LHCN-M2 (cell line): ENCODE measurements at places on chromosomes 7 and 10. TPM values are rescaled to one million over a fixed set of nuclear protein-coding genes. Genes with fewer than 3 reads are reported as not detected.

GRCh38 chr10:75401569-75402485, at the start of gene ZNF503:
Gene ZNF503, minus strand, starts transcription at chr10:75401764. Its CDS starts 345 bp downstream, at chr10:75401419.
- peak; percentile 96 for DNase-seq

- no peak for DNase-seq
Observed at GRCh38 chr10:34514290-34514689, 300.8 kb downstream of the PARD3 start.

GRCh38 chr10:104816501-104816900, 175.4 kb downstream of the SORCS3 start:
- no peak for DNase-seq

DNA sequence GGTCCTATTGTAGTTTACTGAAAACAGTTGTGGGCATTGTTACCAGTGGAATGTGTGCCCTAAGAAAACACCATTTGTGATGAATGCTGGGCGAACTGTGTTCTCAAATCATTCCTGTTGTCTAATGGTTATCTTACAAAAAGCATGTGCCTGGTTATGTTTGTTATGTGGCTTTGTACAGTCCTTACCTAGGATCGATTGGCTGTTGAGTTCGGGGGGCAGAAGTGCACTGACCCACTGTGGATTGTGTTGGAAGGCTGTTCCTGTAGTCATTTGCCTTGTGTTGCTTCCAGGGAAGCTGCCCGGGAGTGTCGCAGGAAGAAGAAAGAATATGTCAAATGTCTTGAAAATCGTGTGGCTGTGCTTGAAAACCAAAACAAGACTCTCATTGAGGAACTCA, 84.3 kb downstream of the CREM start:
- no peak for DNase-seq

DNA sequence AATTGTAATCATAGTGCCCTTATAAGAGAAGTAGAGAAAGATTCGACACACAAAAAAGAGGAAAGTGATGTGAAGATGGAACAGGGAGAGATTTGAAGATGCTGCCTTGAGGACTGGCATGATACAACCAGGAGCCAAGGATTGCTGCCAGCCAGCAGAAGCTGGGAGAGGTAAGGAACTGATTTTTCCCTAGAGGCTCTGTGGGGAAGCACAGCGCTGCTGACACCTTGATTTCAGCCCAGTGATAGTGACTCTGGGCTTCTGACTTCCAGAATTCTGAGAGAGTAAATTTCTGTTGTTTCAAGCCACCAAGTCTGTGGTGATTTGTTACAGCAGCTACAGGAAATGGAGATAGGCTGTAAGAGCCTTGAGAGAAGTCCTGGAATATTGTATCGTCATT, 98.2 kb downstream of the RAB11FIP2 start:
- DNase-seq: no peak

DNA sequence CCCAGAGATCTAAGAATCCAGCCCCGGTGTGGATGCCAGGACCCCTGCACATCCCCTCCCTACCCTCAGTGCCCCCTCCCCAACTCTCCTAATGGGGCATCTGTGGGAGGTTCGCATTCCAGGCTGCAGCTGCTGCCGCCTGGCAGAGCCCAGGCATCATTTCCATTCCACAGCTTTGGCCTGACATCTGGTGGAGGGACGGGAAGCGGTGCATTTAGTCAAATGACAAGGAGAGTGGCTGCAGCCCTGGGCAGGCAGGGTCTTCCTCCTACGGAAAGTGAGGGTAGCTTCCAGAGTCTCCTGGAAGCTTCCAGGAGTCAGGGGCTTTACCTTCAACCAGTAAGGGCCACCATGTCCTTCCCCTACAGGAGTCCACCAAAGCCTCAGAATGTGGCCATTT, 30.8 kb downstream of the PRLHR start:
- no peak for DNase-seq

DNA sequence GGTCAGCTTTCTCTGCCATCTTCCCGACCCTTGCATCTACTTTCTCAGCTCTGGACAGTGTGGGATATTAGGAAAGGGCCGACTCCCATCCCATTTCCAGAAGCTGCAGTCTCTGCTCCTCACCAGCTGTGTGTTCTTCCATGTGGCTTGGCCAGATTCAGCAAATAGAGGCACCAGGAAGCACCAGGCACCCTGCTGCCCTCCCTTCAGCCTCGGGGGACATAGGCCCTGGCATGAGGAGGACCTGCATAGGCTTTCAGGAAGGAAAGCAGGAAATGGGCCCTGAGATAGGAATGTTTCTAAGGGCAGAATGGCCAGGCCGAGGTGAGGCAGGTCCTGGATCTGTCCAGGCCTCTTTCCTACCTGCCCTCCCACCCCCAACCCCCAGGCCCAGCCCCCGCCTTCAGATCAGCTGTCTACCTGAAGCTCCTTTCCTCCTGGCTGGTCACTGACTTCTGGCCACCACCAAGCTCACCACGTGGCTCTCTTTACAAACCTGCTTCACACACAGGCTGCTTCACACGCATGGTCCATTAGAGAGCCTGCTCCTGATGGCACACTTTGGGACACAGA, 27.5 kb upstream of the PURB start:
- peak; percentile 13 for DNase-seq

DNA sequence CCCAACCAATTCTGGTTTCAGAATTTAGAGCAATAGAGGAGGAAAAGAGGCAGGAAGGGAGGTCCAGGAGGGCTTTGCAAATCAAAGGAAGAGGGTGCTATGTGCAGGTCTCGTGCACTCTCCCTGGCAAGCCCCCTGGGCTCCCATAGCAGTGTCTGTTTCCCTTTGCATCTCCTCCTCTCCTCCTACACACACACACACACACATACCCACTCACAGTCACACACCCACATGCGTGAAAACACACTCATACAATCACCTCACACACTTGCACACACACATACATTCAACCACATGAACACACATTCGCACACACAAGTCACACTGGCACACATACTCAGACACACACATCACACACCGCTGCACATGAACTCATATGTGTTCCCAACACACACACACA, 105.3 kb downstream of the OAT start:
- no peak for DNase-seq

- no peak for DNase-seq
Observed at GRCh38 chr7:159188011-159188410, 43.3 kb upstream of the VIPR2 start.

Gene LIPK
- 0.17 TPM in 1 of 2 replicates, not detected in the other for total RNA-seq

Gene LLCFC1
- not detected in 2 replicates for total RNA-seq

Gene FAM241B
- not detected in 2 replicates for total RNA-seq

Gene PLAC9
- not detected in 2 replicates for total RNA-seq

Gene EN2
- 0.19 and 0.69 TPM in 2 replicates for total RNA-seq

Gene CD36
- total RNA-seq: 5.4 and 7.9 TPM in 2 replicates
